Stimulated activated CD4-positive, alpha-beta T cell treated with anti-CD3 and anti-CD28 coated beads, Interleukin-2, amount 100 ng/mL, for 4 hours (primary cell): ENCODE measurements at places on chromosomes 1 and 21.

DNA sequence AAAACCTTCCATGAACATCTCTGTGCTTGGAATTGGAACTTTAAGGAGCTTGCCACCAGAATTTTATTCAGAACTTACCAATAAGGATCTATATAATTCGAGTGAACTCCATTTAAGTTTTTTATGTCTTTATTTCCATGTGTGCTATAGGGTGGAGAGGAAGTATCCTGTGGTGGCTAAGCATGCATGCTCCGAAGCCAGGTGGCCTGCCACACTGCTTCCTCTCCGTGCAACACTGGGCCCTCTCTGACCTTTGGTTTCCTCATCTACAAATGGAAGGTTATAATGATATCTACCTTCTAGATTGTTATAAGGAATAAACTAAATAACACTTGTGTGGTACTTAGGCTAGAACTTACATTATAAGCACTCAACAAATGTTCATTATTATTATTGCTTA is 382.1 kb downstream of the PTPRC start:
- no peak for DNase-seq

DNA sequence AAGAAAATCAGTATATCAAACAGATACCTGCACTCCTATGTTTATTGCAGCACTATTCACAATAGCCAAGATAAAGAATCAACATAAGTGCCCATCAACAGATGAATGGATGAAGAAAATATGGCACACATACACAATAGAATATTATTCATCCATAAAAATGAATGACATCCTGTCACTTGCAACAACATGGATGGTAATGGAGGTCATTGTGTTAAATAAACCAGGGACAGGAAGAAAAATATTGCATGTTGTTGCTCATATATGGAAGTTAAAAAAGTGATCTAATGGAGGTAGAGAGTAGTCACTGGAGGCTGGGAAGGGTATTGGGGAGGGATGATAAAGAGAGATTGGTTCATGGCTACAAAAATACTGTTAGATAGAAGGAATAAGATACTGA is 65.4 kb upstream of the CR2 start:
- DNase-seq = no peak

DNA sequence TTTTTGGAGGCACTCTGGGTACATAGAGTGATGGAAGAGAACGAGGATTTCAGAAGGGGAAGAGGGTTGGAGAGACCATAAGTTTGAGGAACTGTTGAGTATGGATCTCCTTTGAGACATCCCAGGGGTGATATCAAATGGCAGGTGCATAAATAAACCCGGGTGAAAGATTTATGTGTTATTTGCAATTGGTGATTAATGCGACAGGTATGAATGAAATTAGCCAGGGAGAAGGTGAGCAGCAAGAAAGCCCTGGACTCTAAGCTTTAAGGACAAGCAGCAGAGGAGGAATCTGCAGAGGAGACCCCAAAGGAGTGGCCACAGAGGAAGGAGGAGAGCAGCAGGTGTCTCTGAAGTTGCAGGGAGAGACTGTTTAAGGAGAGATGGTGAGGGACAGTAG is 8.8 kb upstream of the REN start:
- no peak for DNase-seq

DNA sequence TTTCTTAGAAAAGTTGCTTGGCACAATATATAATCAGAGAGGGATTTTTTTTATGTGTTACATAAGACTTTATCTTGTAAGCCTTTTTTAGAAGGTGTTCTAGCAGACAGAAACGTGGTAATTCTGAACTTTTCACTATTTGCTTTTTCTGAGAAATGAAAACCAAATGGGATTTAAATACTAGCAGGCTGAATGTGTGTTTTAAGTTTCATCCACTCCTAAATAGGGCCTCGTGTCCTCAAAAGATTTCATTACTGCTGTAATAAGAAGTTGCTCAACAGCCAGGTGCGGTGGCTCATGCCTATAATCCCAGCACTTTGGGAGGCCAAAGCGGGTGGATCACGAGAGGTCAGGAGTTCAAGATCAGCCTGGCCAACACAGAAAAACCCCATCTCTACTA is 44.7 kb upstream of the FMO2 start:
- DNase-seq = no peak

DNA sequence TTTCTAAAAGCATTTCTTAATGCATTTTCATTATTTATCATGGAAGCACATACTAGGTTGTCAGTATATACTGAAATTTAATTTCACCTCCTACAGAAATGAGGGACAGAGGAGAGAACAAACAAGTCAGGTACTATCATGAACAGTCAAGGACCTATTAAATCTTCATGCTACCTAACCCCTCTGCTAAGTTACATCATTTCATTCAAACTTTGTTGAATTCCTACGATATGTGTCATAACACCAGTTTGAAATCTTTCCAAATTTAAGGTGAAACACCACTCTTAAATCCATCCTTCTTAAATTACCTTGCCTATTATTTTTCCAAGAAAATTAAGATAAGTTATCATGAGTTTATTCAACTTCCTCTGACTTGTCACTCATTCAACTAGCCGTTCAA is 78.9 kb downstream of the DENND1B start:
- no peak for DNase-seq

- no peak for DNase-seq
Measured at GRCh38 chr1:6265151-6265550, 4.3 kb upstream of the GPR153 start.

- DNase-seq = no peak
Measured at GRCh38 chr1:6600410-6601048, 2.1 kb downstream of the KLHL21 start.

DNA sequence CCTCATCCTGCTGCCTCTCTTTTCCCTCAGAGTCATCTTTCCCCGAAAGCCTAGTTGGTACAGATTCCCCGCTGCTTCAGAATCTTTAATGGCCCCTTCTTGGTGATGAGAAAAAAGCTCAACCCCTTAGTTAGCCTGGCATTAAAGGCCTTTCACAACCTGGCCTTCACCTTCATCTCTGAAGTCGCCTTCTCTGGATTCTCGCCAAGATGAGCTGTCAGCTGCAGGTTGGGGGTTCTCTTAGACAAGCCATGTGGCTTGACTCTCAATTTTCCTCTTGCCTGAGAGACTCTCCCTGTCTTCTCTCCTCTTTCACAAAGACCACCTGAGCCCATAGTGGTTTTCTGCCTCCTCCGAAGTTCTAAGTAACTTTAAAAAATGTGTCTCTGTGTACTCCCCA is 15.5 kb upstream of the DISC1 start:
- no peak for DNase-seq

DNA sequence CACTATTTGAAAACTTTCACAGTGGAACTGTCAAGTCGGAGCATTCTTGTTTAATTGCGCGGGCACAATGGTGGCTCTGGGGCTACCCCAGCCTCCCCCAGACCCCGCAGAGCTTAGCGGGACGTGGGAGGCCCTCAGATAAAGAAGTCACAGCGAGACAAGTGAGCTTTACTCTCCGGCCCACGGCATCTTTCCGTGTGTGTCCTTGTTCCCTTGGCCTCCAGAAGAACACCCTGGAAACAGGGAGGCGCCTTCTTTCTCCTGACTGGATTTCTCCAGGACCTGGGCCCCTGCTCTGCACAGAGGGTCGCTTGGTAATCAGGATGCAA is 382.8 kb downstream of the RRAGC start:
- no peak for DNase-seq

GRCh38 chr1:228918335-228918734 is 183.1 kb downstream of the RHOU start:
- DNase-seq = no peak

DNA sequence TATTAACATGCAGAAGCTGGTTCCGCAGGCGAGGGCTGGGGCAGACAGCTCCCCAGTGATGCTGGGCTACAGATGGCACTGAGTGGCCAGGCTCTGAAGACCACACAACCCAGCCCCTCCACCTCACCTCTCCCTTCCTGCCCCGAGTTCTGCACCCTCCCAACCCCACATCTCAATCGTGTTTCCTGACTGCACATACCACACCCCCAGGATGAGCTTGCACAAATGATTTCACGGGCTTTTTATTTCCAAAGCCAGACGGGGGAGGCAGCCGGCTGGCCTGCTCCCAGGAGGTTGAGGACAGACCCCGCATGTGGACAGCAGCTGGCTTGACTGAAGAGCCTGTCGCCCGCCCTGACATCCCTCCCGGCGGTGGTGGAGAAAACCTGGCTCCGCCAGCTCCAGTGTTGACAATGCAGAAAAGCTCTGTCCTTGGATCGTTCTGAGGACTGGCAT is 21.4 kb upstream of the ALDH4A1 start:
- DNase-seq = no peak

DNA sequence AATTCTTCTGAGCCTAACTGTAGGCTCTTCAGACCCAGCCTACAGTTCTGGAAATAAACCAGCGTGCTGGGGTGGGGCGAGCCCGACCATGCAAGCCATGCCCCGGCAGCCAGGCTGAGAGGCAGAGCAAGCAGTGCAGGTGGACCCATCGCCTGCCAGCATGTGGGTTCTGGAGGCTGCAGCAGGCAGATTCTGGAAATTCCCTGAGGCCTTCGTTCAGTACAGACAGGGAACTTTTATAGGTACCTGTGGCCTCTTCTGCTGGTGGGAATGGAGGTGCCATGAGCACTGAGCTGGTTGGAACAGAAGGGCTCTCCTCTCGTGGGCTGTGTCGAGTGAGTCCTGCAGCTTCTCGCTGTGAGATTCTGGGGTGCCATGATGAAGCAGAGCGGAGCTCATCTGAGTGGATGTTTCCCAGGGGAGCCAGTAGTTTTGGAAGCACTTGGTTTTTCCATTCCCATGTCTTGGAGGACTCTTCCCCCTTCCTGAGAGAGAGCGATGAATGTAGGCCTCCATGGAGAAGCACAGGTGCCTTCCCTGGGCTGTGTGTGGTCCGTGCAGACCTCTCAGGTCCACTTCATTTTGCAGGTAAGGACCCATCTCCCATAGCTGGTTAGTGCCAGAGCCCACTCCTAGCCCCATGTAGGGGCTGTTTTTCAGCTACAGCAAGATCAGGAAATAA is 94.1 kb downstream of the PCBP3 start:
- no peak for DNase-seq

DNA sequence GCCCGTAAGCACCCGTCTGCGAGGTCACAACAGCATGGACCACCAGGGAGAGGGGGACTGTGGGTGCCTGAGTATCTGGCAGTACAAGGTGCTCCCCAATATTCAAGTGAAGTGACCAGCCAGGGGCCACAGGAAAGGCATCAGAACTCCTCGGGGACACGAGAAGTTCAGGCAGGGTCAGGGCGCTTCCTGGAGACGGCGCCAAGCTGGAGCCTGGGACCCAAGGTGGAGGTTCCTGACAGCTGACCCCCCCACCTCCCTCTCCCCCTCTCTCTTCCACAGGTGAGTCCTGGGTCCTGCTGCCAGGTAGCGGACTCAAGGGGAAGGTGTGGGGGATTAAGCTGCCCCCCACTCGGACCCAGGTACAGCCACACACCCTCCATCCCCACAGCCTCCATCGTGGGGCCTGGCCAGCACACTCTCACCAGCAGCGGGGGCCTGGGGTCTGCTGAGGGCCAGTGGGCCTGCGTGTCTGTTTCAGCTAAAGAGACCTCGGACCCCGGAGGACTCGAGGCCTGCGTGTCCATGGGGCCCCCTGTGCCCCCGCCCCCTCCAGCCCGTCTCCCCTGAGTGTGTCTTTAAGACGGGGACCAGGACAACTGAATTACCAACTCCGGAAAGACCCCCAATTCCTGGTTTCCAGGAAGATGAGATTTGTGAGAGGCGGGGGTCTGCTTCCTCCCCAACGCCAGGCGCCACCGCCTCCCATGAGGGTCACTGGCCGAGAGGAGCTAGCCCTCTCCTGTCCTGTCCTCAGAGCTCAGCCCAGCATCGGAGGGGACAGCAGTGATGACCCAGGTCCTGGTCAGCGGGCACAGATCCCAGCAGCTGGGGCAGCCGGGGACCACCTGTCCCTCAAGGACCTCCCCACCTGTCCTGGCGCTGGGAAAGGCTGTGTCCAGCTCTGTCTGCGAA is 6.2 kb downstream of the TNFRSF18 start:
- DNase-seq = no peak

GRCh38 chr1:203682473-203683383 is 56.1 kb downstream of the ATP2B4 start:
- DNase-seq = no peak

- no peak for DNase-seq
Measured at GRCh38 chr1:2258122-2258681, 30.1 kb downstream of the SKI start.

GRCh38 chr1:209490013-209490412 is 93.5 kb upstream of the CAMK1G start:
- no peak for DNase-seq

GRCh38 chr21:18493422-18493821 is 89.8 kb upstream of the TMPRSS15 start:
- no peak for DNase-seq

GRCh38 chr1:221687836-221688487 is 53.9 kb downstream of the DUSP10 start:
- no peak for DNase-seq

DNA sequence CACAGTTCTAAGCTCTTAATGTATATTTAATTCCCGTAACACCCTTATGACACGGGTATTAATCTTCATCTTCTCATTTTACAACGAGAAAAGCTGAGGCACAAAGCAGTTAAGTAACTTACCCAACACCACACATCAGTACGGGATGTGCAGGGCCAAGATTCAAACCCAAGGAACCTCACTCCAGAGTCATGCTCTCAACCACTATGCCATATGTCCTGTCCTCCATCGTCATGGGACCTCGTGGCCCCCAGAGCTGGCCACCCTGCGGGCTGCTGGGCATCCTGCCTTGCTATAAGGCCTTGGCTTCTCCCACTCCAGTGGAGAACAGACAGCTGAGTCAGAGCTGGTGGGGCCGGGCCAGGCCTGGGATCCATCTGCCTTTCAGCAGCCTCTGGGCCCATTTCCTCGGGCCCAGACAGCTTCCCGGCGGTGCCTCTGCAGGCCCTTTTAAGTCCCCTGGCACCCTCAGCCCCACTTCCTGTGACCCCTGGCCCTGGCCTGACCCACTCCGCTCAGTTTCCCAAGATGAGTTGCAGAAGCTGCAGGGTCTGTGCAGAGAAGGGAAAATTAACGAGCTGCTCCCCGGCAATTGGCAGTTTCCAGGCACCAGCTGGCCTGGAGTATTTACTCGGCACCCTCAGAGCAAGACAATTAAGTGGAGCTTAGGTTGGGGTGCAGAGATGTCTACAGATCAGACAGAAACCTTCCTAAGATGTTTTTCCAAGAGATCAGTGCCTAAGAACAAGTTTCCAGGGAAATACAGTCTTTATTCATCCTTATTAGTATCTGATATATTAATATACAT is 98.2 kb downstream of the EPHB2 start:
- no peak for DNase-seq

DNA sequence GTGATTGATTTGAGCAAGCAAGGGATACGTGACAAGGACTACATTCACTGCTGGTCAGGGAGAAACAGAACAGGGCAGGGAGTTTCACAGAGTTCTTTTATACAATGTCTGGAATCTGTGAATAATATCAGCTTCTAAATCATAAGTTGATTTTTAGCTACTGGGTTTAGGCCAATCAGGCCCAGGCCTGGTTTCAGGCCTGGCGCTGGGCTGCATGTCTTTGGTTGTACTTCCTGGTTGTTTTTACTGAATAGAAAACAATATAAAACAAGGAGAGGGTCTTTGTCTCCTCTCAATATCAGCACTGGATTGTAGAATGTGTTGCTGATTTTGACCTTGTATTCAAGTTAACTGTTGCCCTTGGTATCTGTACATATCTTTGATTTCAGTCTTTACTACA is 865 bp upstream of the AMY2A start:
- no peak for DNase-seq
